Diencephalon (tissue), 1 donor: ENCODE measurements at places on chromosomes 3 and 15. TPM values are rescaled to one million over a fixed set of nuclear protein-coding genes. Genes with fewer than 3 reads are reported as not detected.

Gene BMF
- 3.2 TPM for total RNA-seq

Gene DZIP1L
- 14.3 TPM for total RNA-seq

Gene SLC35G2
- total RNA-seq, result 33.0 TPM

Gene CCK
- 14.5 TPM for total RNA-seq

Gene SNX22
- total RNA-seq, result 12.5 TPM

Gene SCN11A
- 0.46 TPM for total RNA-seq

Gene C15orf62
- 0.46 TPM for total RNA-seq

Gene PLSCR2
- not detected for total RNA-seq

Gene OR4F6
- 0.23 TPM for total RNA-seq

Gene ACSBG1
- total RNA-seq, result 9.9 TPM

Gene UBA3
- total RNA-seq, result 106 TPM

Gene FES
- total RNA-seq, result 6.0 TPM

Gene SIDT1
- total RNA-seq, result 19.6 TPM

Gene NRG4
- total RNA-seq, result 1.8 TPM

Gene ALAS1
- 50.7 TPM for total RNA-seq

Gene BLM
- total RNA-seq, result 13.6 TPM

Gene NXPE3
- total RNA-seq, result 24.0 TPM

Gene TMEM202
- not detected for total RNA-seq

Gene LIPH
- 0.46 TPM for total RNA-seq

Gene DGKG
- 15.0 TPM for total RNA-seq

Gene GAP43
- 418 TPM for total RNA-seq

Gene SH3GL3
- 52.8 TPM for total RNA-seq

Gene POU1F1
- not detected for total RNA-seq

Gene EIF3J
- 67.1 TPM for total RNA-seq

Gene C3orf20
- 0.23 TPM for total RNA-seq

Gene IFT80
- total RNA-seq, result 65.3 TPM

Gene FETUB
- total RNA-seq, result not detected

Gene MASP1
- 24.2 TPM for total RNA-seq

Gene PEX5L
- total RNA-seq, result 36.2 TPM
